Breast epithelium (tissue), 4 donors: ENCODE measurements at places on chromosomes 2 and 18.

DNA sequence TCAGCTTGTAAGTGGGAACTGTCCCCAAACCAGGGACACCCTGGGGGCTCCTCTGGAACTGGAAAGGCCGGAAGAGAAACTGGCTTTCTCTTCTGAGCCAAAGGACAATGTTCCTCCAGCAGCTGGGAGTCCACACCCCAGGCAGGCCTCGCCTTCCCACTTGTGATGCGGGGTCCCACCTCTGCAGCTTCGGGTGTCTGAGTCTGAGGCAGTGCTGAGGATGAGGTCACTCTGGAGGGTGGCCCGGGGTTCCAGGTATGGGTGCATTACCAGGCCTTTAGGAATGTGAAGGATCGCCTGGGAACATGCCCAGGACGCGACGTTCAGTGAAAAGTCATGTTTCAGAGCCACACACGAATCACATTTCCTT, 18.2 kb upstream of the BOK start:
- peak; percentile 43 for DNase-seq
- no peaks in the 10 kb centered on the region for H3K36me3 ChIP-seq
- no peak overlapping the region for H3K27ac ChIP-seq
- H3K4me3 ChIP-seq, result peak overlapping the region; percentile 46
- peaks cover 4% of the 10 kb centered on the region for H3K4me1 ChIP-seq

DNA sequence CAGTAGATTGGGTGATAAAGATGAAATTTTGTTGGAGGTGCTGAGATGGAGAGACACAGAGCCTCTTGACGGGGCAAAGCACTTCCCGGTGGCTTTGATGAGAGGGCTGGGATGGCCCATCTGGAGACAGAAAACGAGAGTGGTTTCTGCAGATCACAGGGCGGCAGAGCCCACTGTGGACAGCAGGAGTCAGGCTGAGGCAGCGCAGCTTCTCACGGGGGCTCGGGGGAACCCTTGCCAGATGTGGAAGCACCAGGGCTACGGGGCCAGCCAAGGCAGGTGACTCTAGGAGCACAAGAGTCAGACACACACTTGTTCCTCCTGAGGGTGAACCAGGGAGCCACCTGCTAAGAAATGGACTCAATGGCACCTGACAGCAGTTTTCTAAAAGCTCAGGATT, 78.5 kb downstream of the TPO start:
- H3K27ac ChIP-seq, result no peak overlapping the region
- no peaks in the 10 kb centered on the region for H3K36me3 ChIP-seq
- no peak for DNase-seq
- H3K4me3 ChIP-seq, result no peak overlapping the region

- H3K4me3 ChIP-seq, result no peak overlapping the region
- H3K27ac ChIP-seq, result no peak overlapping the region
- H3K27me3 ChIP-seq, result no peaks in the 10 kb centered on the region
- H3K36me3 ChIP-seq, result no peaks in the 10 kb centered on the region
- no peaks in the 10 kb centered on the region for H3K4me1 ChIP-seq
Measured at GRCh38 chr2:12935796-12936195, 219.1 kb downstream of the TRIB2 start.

GRCh38 chr18:48418539-48419276, 9.5 kb upstream of the ZBTB7C start:
- H3K27ac ChIP-seq, result peak overlapping the region; percentile 2
- H3K4me3 ChIP-seq, result no peak overlapping the region
- DNase-seq, result peak; percentile 35
- no peaks in the 10 kb centered on the region for H3K4me1 ChIP-seq
- H3K27me3 ChIP-seq, result no peaks in the 10 kb centered on the region

GRCh38 chr2:95306336-95306895, 9.3 kb downstream of the KCNIP3 start:
- no peak for DNase-seq
- no peaks in the 10 kb centered on the region for H3K36me3 ChIP-seq
- H3K4me3 ChIP-seq, result no peak overlapping the region
- no peaks in the 10 kb centered on the region for H3K4me1 ChIP-seq
- H3K27ac ChIP-seq, result peak overlapping the region; percentile 50

DNA sequence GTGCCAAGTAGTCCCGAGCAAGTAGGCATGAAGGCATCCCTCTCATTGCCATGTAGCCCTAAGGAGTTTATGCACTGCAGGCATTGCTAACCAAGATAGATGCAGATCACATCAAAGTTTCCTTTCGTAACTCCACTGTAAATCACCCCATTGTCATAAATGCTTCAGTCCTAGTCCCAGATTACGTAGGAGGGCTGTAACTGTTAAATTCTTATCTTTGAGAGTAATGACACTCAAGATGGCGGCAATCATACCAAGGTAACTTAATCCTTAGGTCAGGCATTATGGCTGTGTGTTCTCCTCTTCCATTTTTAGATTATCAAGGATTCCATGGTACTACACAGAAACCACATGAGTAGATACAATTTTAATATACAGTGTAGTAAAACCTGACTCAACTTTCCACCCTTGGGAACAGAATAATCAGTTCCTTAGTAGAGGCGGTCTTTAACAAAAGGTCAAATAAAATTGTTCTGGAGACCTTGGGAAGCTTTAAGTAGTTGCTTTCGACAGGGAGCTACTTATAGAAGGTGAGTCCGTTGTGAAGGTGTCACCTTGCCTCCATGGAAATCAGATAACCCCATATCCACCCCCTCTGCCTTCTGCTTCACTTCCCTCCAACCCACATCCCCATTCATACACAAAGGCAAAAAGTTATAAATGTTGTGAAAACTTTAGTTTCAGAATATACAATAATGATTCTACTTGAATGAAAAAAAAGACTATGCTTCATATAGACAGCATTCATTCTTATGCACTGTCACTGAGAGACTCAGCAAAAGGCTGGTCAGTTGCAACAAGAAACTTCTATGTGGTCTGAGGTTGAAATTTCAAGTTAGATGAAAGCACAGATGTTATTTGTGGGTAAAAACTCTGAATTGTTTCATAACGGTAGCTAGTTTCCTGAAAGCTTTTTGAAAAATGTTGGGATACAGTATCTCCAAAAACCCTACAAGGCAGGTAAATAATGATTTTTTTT, 64.8 kb upstream of the GALNT5 start:
- DNase-seq, result no peak
- no peak overlapping the region for H3K27ac ChIP-seq
- no peak overlapping the region for H3K4me3 ChIP-seq
- H3K27me3 ChIP-seq, result no peaks in the 10 kb centered on the region
- no peaks in the 10 kb centered on the region for H3K36me3 ChIP-seq
- H3K4me1 ChIP-seq, result no peaks in the 10 kb centered on the region

GRCh38 chr2:106193690-106193976, 468 bp downstream of the UXS1 start:
- no peaks in the 10 kb centered on the region for H3K36me3 ChIP-seq
- H3K4me1 ChIP-seq, result peaks cover 7% of the 10 kb centered on the region
- no peaks in the 10 kb centered on the region for H3K27me3 ChIP-seq
- H3K27ac ChIP-seq, result peak overlapping the region; percentile 58
- no peak for DNase-seq

DNA sequence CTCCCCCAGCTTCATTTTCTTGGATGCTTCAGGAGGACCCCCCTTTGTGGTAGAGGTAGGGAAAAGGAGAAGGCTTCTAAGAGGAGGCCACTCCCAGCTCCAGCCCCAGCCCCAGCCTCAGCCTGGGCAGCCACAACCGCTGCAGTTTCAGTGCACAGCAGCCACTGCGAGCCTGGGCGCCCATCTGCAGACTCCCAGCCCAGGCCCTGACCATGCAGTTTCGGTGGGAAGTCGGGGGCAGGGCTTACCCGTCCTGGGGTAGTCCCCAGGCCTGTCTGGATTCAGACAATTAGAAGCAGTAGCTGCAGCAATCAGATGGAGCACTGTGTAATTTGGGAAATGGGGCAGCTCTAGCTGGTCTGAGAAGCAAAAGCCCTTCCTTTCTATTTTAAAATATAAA, 28.6 kb downstream of the ITM2C start:
- H3K36me3 ChIP-seq, result no peaks in the 10 kb centered on the region
- no peaks in the 10 kb centered on the region for H3K4me1 ChIP-seq
- DNase-seq, result peak; percentile 22

DNA sequence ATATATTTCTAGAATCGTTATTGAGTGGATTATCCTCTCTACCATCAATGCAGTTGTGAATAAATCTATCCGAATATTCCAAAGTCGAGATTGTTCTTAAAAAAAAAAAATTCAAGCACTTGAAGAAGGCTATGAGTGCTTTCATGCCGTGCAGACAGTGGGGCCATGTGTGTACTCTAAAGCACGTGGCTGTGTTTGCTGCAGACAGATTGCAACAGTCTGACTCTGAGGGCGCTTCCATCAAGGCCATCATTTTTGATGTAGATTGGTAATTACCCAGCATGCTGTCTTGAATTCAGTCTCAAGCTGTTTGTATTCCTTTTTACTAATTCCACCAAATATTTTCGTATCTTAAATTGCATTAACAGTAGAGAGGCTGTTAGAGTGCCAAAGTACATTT, 325.9 kb upstream of the LINC00305 start:
- DNase-seq, result no peak
- H3K4me1 ChIP-seq, result no peaks in the 10 kb centered on the region
- H3K36me3 ChIP-seq, result no peaks in the 10 kb centered on the region

GRCh38 chr2:27715318-27716210, 51.9 kb downstream of the SLC4A1AP start:
- no peaks in the 10 kb centered on the region for H3K27me3 ChIP-seq
- no peaks in the 10 kb centered on the region for H3K4me1 ChIP-seq
- H3K4me3 ChIP-seq, result peak overlapping the region; percentile 55
- H3K36me3 ChIP-seq, result no peaks in the 10 kb centered on the region
- peak overlapping the region; percentile 50 for H3K27ac ChIP-seq

GRCh38 chr2:23620841-23621341, 235.9 kb downstream of the KLHL29 start:
- no peak overlapping the region for H3K4me3 ChIP-seq
- H3K27ac ChIP-seq, result peak overlapping the region; percentile 1
- H3K36me3 ChIP-seq, result no peaks in the 10 kb centered on the region
- no peaks in the 10 kb centered on the region for H3K27me3 ChIP-seq

DNA sequence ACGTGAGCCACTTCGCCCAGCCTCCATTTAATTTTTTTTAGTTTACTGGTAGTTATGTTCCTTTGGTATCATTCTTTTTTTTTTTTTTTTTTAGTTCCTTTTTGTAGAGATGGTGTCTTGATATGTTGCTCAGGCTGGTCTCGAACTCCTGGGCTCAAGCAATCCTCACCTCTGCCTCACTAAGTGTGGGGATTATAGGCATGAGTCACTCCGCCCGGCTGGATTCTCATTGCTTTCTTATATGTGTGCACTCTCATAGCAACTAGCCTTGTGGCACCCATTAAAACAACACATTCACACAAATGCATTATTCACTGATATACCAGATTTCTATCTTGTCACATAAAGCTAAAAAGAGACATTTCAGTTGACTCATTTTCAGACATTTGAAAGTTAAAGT, 4.2 kb downstream of the TTC27 start:
- H3K36me3 ChIP-seq, result no peaks in the 10 kb centered on the region
- no peak overlapping the region for H3K4me3 ChIP-seq
- H3K4me1 ChIP-seq, result peaks cover 7% of the 10 kb centered on the region
- no peak for DNase-seq
- H3K27me3 ChIP-seq, result no peaks in the 10 kb centered on the region
- no peak overlapping the region for H3K27ac ChIP-seq
